Stomach (tissue), 19 donors: ENCODE measurements at places on chromosomes 12 and 14.

- no peak for DNase-seq
- H3K36me3 ChIP-seq: no peaks in the 10 kb centered on the region
- peaks cover 22% of the 10 kb centered on the region for H3K27me3 ChIP-seq
- H3K4me3 ChIP-seq: no peak overlapping the region
- no peak overlapping the region for H3K27ac ChIP-seq
Measured at GRCh38 chr12:106214571-106214970, 33.2 kb downstream of the CKAP4 start.

DNA sequence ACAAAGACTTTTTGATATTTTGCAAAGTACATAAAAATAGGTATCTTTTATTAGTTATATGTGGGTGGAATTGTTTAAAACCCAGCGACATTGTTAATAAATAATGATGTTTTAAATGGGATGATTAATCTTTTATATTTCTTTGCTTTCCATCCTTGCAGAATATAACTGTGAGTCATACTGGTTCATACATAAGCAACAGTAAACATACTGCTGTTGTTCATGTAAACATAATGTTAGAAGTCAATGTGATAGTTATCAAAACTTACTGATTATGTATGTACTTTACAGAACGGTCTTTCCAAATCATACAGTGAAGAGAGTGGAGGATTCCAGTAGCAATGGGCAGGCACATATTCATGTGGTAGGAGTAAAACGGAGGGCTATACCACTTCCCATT, 119.8 kb downstream of the ARID2 start:
- no peak for DNase-seq
- peaks cover 6% of the 10 kb centered on the region for H3K4me1 ChIP-seq
- H3K4me3 ChIP-seq: no peak overlapping the region
- H3K27ac ChIP-seq: no peak overlapping the region

- H3K4me3 ChIP-seq: no peak overlapping the region
- no peak for DNase-seq
- H3K36me3 ChIP-seq: no peaks in the 10 kb centered on the region
- peaks cover 5% of the 10 kb centered on the region for H3K4me1 ChIP-seq
Measured at GRCh38 chr12:5203720-5204119, 160.0 kb downstream of the KCNA5 start.

GRCh38 chr14:58832095-58832521, 194.3 kb downstream of the DACT1 start:
- H3K27me3 ChIP-seq: no peaks in the 10 kb centered on the region
- DNase-seq: peak; percentile 18
- H3K4me3 ChIP-seq: no peak overlapping the region
- peaks cover 4% of the 10 kb centered on the region for H3K4me1 ChIP-seq

DNA sequence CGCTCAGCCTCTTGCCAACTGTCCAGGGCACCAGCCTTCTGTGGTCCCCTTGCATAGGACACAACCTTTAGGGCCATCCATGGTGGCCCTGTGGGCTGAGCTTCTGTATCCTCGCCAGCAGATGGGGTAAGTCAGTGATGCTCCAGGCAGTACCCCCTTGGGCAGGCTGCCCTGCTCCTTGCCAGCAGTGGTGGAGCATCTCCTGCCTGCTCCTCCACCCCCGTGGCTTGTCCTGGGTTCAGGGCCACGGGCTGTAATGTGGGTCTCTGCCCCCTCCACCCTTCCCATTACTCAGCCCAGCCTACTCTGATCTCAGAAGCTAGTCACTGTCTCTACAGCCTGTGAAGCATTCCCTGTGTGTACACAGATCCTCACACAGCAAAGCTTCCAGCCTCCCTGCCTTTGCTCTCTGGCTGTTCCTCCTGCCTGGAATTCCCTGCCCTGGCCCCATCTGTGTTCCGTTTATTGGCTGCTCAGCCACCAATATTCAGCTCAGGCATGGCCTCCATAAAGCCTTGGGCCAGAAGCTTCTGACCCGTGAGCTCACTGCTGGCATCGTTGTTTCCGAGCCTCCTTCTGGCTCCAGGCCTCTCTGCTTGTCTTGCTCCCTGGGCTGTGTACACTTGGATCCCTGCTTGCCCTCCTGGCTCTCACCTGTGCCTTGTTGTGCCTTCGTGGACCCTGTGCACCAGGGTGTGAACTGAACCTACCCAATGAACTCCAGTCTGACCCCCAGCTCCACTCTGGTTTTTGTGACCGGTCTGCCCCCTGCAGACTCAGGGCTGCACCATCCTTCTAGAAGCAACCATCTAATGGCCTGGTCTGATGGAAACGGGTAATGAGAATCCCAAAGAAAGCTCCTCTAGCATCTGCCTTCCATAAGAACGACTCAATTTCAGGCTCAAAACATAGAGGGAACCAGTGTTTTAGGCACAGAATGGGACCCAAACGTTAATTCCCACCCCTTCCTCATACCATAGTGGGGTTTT, 177.0 kb upstream of the PRMT8 start:
- no peak overlapping the region for H3K27ac ChIP-seq
- H3K27me3 ChIP-seq: no peaks in the 10 kb centered on the region
- no peak overlapping the region for H3K4me3 ChIP-seq
- peaks cover 9% of the 10 kb centered on the region for H3K4me1 ChIP-seq
- DNase-seq: peak; percentile 58
- no peaks in the 10 kb centered on the region for H3K36me3 ChIP-seq

DNA sequence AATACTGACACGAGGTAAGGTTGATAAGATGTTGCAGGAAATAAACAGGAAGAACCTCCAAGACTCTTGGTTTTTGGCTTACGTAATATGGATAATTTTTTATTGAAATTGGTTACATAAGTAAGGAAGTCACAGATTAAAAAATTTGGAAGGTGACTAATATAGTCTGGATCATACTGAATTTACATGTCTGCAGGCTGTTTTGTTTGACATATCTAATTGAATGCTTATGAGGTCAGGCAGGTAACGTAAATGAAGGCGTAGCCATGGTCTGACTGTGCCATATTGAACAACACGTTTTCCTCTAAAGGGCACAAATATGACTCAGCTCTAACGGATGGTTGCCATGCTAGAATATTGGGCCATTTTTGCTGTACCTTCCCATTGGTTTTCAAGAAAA, 648.1 kb upstream of the NOVA1 start:
- no peaks in the 10 kb centered on the region for H3K27me3 ChIP-seq
- H3K36me3 ChIP-seq: no peaks in the 10 kb centered on the region

DNA sequence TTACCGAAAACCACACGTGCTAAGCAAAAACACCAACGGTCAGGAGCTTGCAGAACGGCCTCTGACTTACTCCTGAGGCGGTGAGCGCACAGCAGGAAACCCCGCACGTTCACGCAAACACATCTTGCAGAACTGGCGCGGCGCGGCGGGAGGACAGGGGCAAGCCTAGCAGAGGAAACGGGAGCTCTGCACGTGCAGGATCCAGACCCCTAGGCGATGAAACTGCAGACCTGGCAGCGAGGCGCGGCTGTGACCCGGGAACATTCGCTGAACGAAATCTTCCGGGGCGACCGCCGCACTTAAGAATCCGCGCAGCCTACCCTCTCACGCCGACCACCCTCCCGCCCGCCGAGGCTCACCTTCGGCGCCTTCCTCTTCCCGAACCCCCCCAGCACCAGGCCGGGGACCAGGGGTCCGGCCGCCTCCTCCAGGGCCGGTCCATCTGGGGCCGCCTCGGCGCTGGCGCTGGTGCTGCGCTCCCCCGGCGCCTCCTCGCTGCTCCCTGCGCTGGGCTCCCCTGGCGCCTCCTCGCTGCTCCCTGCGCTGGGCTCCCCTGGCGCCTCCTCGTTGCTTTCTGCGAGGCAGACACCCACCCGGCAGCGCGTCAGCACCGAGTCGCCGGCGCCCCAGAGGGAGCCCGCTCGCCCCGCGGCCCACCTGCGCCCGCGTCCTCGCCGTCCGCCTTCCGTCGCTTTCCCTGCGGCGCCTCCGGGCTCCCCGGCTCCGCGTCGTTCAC, 615 bp downstream of the DDX51 start:
- no peaks in the 10 kb centered on the region for H3K27me3 ChIP-seq
- H3K27ac ChIP-seq: no peak overlapping the region
- no peak for DNase-seq

GRCh38 chr14:95664066-95664465, 22.2 kb upstream of the TCL1B start:
- no peaks in the 10 kb centered on the region for H3K36me3 ChIP-seq
- no peaks in the 10 kb centered on the region for H3K27me3 ChIP-seq
- no peak overlapping the region for H3K4me3 ChIP-seq

- H3K36me3 ChIP-seq: peaks cover 26% of the 10 kb centered on the region
- H3K27ac ChIP-seq: no peak overlapping the region
- H3K4me1 ChIP-seq: peaks cover 21% of the 10 kb centered on the region
- H3K4me3 ChIP-seq: no peak overlapping the region
- DNase-seq: peak; percentile 65
- no peaks in the 10 kb centered on the region for H3K27me3 ChIP-seq
Measured at GRCh38 chr12:123163227-123163626, 12.3 kb upstream of the PITPNM2 start.

- no peak for DNase-seq
- no peaks in the 10 kb centered on the region for H3K4me1 ChIP-seq
- H3K4me3 ChIP-seq: no peak overlapping the region
- H3K27ac ChIP-seq: no peak overlapping the region
Measured at GRCh38 chr12:120075034-120075616, 41.4 kb downstream of the RAB35 start.

DNA sequence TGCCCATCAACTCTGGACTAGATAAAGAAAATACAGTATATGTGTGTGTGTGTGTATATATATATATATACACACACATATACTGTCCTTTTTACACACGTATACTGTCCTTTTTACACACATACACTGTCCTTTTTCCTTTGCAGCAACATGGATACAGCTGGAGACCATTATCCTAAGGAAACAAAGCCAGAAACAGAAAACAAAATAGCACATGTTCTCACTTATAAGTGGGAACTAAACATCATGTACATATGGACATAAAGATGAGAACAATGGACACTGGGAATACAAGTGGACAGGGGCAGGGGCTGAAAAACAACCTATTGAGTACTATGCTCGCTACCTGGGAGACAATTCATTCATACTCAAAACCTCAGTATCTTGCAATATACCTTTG, 23.7 kb downstream of the VDR start:
- H3K27ac ChIP-seq: no peak overlapping the region
- no peak overlapping the region for H3K4me3 ChIP-seq
- peaks cover 4% of the 10 kb centered on the region for H3K36me3 ChIP-seq
- H3K4me1 ChIP-seq: peaks cover 12% of the 10 kb centered on the region

DNA sequence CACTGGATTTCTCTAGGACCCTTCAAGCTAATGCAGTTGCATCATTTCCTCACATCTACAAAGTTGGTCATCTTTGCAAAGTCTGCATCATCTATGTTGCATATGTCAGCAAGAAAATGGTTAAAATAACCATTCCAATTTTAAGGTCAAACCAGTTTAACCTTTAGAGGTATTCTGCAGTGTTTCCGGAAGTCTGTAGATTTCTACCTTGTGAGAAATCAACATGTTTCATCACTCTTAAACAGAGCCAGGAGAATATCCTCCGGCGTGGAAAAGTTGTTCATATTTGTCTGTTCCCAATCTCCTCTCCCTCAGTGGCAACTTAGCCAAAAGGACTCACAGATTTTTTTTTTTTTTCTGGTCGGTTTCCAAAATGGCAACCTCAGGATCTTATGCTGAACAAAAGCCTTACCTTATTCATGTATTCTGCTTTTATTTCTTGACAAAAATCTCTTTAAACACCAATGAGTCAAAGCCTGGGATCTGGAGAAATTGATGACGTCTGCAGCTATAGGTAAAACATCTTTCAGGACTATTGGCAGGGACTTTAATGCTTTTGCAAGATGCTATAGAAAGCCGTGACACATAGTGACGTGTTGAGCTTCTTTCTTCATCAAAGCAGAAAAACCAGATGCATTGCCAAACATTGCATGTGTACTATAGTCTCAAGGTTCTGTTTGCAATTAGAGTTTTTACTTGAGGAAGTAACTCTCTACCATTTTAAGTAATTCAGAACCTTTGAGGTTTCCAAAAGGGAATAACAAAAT, 16.0 kb upstream of the CDK17 start:
- no peak overlapping the region for H3K27ac ChIP-seq
- no peaks in the 10 kb centered on the region for H3K36me3 ChIP-seq
- no peaks in the 10 kb centered on the region for H3K27me3 ChIP-seq
- peak; percentile 43 for DNase-seq
- no peak overlapping the region for H3K4me3 ChIP-seq

- H3K36me3 ChIP-seq: no peaks in the 10 kb centered on the region
- no peak overlapping the region for H3K27ac ChIP-seq
- H3K27me3 ChIP-seq: no peaks in the 10 kb centered on the region
- no peak for DNase-seq
Measured at GRCh38 chr12:11805043-11805442, 155.6 kb downstream of the ETV6 start.

GRCh38 chr12:28313631-28314030, 123.4 kb downstream of the CCDC91 start:
- H3K4me1 ChIP-seq: no peaks in the 10 kb centered on the region
- H3K4me3 ChIP-seq: no peak overlapping the region
- H3K27ac ChIP-seq: no peak overlapping the region
- no peak for DNase-seq

DNA sequence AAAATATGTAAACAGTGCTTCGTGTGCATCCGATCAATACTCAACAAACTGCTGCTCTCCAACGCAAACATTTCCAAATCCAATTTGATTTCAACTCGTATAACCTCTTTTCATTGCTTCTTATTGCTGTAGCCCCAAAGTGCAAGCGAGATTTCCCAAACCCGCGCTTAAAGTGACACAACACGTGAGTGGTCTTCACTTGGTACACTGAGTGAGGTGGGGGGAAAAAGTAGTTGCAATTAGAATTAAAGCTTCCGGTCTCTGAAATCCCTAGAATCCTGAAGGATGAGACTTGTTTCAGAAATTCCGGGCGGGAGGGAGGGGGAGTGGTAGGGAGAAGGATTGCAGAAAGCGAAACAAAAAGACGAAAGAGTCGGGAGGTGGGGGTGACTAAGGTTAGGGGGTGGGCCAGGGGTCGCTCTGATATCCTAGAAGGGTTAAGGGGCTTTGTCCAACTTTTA, 387.5 kb downstream of the BCAT1 start:
- peaks cover 8% of the 10 kb centered on the region for H3K27me3 ChIP-seq
- peak overlapping the region; percentile 83 for H3K27ac ChIP-seq
- DNase-seq: peak; percentile 63
- no peaks in the 10 kb centered on the region for H3K36me3 ChIP-seq
- peak overlapping the region; percentile 90 for H3K4me3 ChIP-seq

GRCh38 chr14:99654235-99654985, 9.5 kb downstream of the HHIPL1 start:
- peaks cover 4% of the 10 kb centered on the region for H3K4me1 ChIP-seq
- H3K27ac ChIP-seq: no peak overlapping the region
- H3K4me3 ChIP-seq: no peak overlapping the region
- DNase-seq: peak; percentile 71
- no peaks in the 10 kb centered on the region for H3K27me3 ChIP-seq
